ENCODE measurements at places on chromosomes 16 and 17.

- no peak for DNase-seq
Measured at GRCh38 chr16:54080524-54081008, 206.0 kb downstream of the IRX3 start.

DNA sequence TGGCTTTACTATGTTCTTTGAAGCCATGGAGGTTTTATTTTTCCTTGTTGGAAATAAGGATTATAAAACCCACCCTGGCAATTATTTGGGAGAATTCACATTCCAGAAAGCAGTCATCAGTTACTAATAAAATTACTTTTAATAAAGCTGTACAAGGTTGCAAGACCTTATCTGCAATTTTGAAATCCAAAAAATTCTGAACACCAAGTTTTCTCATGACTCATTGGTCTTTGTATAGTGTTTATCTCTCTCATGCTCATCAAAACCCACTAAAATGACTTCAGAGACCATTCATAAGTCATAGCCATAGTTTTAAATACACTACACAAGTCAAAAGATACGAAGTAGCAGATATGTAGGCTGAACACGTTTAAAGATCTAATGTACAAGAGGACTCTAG is 6.0 kb upstream of the KRT38 start:
- no peak for DNase-seq

DNA sequence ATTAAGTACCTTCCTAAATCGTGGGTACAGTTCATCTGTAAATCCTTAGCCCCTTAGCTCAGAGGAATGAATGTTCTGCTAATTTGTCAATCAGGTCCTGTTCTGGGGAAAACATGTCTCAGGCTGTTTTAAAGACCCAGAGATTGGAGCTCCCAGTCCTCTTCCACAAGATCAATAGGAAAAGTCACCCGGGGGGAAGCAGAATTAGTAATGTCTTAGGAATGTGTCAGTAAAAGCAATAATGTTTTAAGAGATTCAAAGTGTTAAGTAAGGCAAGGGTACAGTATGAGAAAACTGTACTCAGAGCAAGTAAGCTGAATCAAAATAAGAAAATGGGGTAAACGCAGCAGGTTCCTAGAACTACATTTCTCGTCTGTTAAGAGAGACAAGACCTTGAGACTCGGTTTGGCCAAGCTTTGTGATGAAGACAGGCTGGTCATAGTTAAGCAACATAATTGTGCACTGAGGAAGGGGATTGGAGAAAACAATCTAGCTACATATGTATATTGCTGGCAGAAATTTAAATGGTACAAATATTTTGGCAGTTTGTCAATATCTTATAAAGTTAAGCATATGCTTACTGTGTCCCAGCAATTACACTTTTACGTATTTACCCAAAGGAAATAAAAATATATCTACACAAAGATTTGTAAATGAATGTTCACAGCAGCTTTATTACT is 192.9 kb upstream of the C17orf78 start:
- DNase-seq, result no peak

DNA sequence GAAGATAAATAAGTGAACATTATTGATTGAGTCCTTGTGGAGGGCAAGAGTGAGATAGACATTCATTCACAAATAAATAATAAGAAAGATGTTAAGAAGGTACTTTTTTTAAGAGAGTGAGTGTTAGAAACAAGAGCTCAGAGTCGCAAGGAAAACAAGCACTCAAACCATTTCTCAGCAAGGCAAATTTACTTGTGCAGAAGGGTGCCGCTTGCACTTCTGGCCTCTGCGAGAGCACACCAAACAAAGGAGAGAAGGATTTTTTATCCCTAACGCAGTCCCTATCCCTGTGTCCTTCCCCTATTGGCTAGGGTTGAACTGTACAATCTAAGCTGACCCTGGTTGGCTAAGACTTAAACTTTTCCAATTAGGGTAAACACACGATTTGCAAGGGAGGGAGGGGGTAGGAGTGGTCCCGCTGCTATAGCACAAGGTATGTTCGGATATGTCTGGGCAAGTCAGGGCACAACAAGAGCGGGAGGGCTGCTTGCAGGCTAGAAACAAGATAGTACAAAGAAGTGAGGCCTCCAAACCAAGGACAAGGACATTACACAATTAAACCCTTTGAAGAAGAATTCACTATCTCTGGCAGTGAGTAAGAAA is 156.2 kb downstream of the PPM1E start:
- DNase-seq, result no peak

- DNase-seq, result no peak
Measured at GRCh38 chr17:47665655-47666054, 15.9 kb downstream of the KPNB1 start.

GRCh38 chr17:82148997-82149396 is 51.0 kb upstream of the FASN start:
- DNase-seq, result no peak

DNA sequence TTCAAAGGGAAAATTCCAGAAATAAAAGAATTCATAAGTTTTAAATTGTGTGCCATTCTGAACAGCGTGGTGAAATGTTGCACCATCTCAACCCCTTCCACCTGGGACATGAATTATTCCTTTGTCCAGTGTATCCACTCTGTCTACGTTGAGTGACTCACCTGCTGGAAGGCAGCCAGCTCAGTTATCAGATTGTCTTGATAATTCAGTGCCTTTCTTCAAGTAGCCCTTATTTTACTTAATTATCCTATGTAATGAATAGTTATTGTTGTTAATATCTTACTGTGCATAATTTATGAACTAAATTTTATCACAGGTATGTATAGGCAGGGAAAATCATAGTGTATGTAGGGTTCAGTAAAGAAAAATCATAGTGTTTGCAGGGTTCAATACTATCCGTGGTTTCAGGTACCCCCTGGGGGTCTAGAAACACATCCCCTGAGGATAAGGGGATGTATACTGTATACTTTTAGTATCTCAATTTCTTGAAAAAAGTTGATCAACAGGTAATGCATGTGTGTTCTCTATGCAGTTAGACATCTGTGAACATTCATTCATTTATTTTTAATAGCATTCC is 7.7 kb upstream of the PCTP start:
- DNase-seq, result no peak

All from hippocampal formation (tissue), 2 donors.